ENCODE measurements at places on chromosomes 11 and 22.

- DNase-seq = no peak
Observed at GRCh38 chr11:27507557-27508322, 1.2 kb upstream of the LIN7C start.

DNA sequence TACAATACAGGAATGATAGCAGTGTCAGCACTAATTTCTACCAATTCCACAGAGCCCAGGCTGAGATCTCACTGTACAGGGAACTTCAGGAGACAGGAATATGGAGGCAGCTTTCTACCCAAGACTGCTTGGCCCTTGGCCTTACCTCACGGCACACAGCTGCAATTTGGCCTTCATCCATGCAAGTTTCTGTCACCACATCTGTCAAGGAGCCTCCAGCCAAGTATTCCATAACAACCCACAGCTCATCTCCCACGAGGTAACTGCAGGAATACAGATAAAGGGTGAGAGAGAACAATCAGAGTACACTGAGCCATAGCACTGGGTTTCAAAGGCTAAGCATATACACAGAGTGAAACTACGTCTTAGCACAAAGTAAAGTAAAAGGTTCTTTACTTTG, 39.0 kb upstream of the GDPD4 start:
- DNase-seq = no peak

DNA sequence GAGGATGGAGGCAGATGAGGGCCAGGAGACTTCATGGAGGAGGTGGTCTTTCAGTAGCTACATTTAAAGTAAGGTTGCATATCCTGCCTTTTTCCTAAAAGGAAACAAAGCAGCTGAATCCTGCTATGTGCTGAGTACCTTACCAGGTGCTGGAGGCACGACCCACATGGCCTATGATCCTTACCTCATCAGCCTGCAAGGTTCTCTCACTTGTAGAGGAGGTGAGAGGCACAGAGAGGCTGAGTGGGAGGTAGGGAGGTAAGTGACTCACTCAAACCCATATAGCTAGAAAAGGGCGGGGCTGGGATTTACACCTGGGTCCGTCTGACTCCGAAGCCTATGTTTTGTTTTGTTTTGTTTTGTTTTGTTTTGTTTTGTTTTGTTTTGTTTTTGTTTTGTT, 75.8 kb downstream of the BUD13 start:
- DNase-seq = no peak

- no peak for DNase-seq
Observed at GRCh38 chr11:116928845-116929244, 91.4 kb upstream of the APOA1 start.

DNA sequence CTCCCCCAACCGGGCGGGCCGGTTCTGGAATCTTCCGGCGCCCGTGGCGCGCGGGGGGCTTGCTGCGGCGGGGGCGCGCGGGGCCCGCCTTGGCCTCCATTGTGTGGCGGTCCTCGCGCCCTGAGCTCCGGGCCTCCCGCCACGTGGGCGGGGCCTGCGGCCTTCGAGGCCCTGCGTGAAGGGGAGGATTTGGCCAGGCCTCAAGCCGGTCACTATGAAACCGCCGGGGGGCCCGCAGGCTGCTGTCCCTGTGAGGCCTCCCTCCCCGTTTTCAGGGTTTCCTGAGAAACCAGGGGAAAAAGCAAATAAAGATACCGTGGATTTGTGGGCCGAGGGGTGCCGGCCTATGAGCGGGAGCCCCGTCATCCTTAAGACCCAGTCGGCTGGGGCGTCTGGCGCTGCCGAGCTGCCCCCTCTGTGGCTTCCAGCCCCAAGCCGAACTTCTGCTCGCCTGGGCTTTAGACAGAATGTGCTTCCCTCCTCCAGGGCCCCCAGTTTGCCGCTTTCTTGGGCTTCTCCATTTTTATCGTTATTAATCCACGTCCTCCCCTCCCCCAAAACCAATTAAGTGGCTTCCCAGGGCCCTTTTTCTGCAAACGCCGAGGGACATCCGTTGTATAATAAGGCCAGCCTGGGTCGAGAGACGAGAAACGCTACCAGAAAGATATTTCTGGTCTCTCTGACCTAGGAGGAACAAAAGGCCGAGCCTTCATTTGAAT, 602 bp downstream of the EWSR1 start:
- DNase-seq = no peak

Data from activated naive CD4-positive, alpha-beta T cell treated with anti-CD3 and anti-CD28 coated beads, Interleukin-2, amount 50 U/mL, for 72 hours (primary cell).